Glutamatergic neuron (in vitro differentiated cells): ENCODE measurements at places on chromosomes 6 and 20. TPM values are rescaled to one million over a fixed set of nuclear protein-coding genes. Genes with fewer than 3 reads are reported as not detected.

DNA sequence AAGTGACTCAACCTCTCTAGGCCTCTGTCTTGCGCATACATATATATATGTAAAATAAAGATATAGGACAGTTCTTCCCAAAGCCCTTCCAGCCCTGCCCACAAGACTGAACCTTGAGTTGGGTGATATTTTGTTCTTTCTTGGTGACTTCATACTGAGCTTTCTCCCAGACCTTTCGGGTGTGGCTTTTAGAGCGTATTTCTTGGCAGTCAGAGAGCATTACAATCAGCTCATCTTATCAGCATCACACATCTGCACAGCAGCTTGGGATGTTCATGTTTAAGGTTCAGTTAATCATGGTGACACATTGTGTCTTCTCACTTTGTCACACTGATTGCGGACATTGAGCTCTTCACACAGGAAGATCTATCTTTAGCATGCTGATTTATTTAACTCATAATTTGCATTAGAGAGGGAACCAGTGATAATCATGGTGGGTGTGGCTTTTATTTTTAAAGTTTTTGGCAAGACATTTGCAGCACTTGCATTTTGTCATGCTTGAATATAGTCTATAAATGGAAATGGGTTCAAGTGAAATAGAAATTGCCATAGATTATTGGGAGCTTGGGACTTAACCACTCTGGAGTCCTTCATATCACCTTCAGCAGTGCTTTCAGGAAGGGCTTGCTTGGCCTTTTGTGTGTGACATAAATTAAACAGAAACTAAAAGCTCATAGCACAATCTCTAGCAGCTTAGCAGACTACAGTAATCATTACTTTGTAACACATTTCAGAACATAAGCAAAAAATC is 8.3 kb downstream of the KIF3B start:
- no peak overlapping the region for H3K27ac ChIP-seq
- no peaks in the 10 kb centered on the region for H3K27me3 ChIP-seq
- DNase-seq = no peak
- peaks cover 6% of the 10 kb centered on the region for H3K4me1 ChIP-seq
- H3K36me3 ChIP-seq = no peaks in the 10 kb centered on the region

- no peaks in the 10 kb centered on the region for H3K27me3 ChIP-seq
- peaks cover 9% of the 10 kb centered on the region for H3K36me3 ChIP-seq
- H3K4me3 ChIP-seq = no peak overlapping the region
- DNase-seq = no peak
- peaks cover under 1% of the 10 kb centered on the region for H3K4me1 ChIP-seq
Measured at GRCh38 chr20:60371384-60371783, 413.2 kb downstream of the CDH26 start.

GRCh38 chr20:56967916-56968315 is 298.5 kb downstream of the BMP7 start:
- no peaks in the 10 kb centered on the region for H3K27me3 ChIP-seq
- no peak overlapping the region for H3K27ac ChIP-seq
- H3K4me1 ChIP-seq = peaks cover under 1% of the 10 kb centered on the region
- no peak for DNase-seq
- no peak overlapping the region for H3K4me3 ChIP-seq
- H3K36me3 ChIP-seq = peaks cover 3% of the 10 kb centered on the region

PROKR2 gene
- 0.86 TPM for total RNA-seq

PBX2 gene
- total RNA-seq = 105 TPM

DNA sequence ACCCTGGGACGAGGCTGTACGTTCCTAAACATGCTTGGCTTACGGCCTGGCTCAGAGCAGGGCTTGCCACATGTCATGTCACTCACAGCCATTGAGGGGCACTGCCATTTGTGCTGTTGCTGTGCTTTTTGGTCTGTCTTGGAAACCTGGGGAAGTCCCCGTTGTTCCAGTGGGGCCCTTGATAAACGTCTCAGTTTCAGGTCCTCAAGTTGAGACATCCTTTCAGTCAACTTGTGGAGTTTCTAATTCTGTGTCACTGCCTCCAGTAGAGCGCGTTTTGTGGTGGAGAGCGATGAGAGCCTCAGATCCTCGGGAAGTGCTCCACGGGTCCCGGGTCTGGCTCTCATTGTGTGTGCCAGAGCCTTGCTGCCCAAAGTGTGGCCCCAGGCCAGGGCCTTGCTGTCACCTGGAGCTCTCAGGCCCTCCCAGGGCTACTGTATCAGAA is 43.0 kb upstream of the CCR6 start:
- H3K27ac ChIP-seq = no peak overlapping the region
- H3K4me3 ChIP-seq = no peak overlapping the region
- DNase-seq = no peak
- no peaks in the 10 kb centered on the region for H3K36me3 ChIP-seq

GRCh38 chr20:57062241-57062640 is 204.2 kb downstream of the BMP7 start:
- H3K27me3 ChIP-seq = peaks cover 2% of the 10 kb centered on the region

TRIM40 gene
- not detected for total RNA-seq

SLC44A4 gene
- total RNA-seq = not detected

DNA sequence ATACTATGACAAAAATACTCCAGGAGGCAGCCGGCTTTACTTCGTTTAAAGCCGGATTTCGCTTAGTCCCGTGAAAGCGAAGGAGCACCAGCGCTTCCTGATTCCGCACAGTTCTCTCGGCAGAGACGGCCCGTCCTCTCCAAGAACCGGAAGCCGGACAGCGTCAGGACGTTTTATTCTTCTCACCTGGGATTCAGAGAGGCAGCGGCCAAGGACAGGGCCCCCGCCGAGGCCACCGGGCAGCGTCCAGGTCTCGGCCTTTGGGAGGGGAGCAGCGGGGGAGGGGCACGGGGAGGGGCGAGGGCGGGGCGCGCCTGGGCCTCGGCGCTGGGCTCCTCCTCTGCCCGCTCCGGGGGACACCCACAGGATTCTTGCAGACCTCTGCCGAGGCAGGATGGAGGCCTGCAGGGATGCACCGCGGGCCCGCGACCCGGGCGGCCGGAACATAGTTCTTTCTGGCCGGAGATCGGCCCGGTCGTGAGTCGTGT is 2.8 kb upstream of the DIDO1 start:
- H3K36me3 ChIP-seq = no peaks in the 10 kb centered on the region
- peaks cover 35% of the 10 kb centered on the region for H3K4me1 ChIP-seq
- H3K27me3 ChIP-seq = peaks cover 10% of the 10 kb centered on the region
- H3K4me3 ChIP-seq = peak overlapping the region; percentile 92
- peak; percentile 73 for DNase-seq

DNAH8 gene
- total RNA-seq = not detected

IDH3B gene
- total RNA-seq = 103 TPM

DNA sequence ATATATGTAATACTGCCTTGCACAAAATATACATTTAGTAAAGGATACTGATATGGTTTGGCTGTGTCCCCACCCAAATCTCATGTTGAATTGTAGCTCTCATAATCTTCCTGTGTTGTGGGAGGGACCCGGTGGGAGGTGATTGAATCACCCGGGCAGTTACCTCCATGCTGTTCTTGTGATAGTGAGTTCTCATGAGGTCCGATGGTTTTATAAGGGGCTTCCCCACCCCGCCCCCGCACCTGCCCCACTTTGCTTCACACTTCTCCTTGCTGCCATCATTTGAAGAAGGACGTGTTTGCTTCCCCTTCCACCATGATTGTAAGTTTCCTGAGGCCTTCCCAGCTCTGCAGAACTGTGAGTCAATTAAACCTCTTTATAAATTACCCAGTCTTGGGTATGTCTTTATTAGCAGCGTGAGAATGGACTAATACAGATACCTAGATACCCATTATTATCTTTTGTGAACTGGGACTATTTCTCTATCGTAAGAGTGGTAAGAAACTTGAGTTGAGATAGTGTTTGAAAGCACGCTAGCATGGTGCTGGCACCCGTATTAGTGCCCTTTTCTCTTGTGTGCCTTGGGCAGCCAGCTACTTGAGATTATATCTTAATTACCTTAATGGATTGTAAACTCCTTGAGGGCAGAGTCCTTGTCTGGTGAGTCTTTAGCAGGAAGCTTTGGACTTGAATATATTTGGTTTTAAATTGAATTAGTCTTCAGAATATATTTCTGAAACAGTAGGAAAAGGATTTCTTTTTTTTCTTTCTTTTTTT is 25.6 kb downstream of the TOP1 start:
- peaks cover 3% of the 10 kb centered on the region for H3K27me3 ChIP-seq
- no peaks in the 10 kb centered on the region for H3K36me3 ChIP-seq
- no peak overlapping the region for H3K27ac ChIP-seq
- H3K4me1 ChIP-seq = peaks cover 48% of the 10 kb centered on the region

DNA sequence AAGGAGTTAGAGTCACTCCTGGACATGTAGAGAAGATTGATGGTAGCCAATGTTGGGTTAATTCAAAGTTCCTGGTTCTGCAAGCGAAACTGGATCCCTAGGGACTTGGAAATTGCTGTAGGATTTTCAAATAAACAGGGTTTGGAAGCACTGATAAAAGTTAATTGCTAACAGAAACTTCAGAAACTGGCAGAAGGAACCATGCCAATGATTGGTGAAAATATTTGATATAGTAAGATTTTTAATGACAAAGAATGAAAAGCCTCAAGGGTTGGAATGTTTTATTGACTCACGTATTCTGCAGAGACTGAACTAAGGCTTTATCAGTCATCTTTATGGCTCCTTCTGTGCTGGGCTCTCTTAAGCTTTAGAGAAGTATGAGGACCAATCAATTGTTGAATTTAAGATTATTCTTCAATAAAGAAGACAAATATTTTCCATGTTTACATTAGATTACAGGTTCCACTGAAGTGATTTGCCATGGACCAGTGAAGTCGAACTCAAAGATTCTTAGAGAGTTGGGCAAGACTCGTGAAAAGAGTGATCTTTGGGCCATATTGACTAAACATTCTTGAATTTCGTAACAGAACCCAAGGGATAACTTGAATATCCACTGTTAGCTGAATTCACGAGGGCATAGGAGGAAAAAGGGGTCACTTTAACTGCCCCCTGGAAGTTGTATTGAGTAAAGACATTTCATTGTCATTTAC is 371.4 kb downstream of the HDGFL1 start:
- H3K36me3 ChIP-seq = no peaks in the 10 kb centered on the region
- no peak overlapping the region for H3K4me3 ChIP-seq
- H3K27me3 ChIP-seq = no peaks in the 10 kb centered on the region

C20orf202 gene
- total RNA-seq = not detected

GRCh38 chr6:2918936-2919335 is 15.8 kb upstream of the SERPINB9 start:
- no peak for DNase-seq
- H3K4me1 ChIP-seq = peaks cover 19% of the 10 kb centered on the region
- H3K27ac ChIP-seq = peak overlapping the region; percentile 26
- peaks cover 4% of the 10 kb centered on the region for H3K27me3 ChIP-seq

ZKSCAN8 gene
- total RNA-seq = 37.4 TPM

DNA sequence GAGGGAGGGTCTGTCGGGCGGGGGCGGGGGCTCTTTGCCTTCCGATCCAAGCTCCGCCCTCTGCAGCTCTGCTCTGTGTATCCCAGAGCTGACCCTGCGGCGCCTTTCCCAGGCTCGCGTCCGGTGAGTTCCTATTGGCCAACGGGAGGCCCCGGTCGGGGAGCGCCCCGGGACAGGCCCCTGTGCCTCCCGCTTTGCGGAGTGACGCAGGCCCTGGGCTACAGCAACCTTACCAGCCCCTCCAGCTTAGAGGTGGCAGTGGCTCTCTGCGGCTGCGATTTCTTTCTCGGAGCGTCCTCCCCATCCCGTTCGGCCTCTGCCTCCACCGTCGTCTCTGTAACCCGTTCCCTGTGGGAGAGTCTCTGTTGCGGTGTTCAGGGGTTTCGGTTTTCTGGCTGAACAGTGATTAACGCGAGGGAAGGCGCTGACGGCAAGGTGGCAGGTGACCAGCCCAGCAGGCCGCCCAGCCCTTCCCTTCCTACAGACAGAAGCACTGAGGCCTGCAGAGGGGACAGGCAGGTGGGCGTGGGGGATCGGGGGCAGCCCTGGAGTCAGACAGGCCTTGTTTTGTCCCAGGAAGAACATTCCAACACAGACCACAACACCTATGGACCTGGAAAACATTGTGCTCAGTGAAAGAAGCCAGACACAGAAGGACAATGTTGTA is 18.1 kb upstream of the CEBPB start:
- peak; percentile 76 for DNase-seq
- H3K27me3 ChIP-seq = peaks cover 3% of the 10 kb centered on the region
- peaks cover 2% of the 10 kb centered on the region for H3K4me1 ChIP-seq
- no peak overlapping the region for H3K27ac ChIP-seq
- no peaks in the 10 kb centered on the region for H3K36me3 ChIP-seq

DNA sequence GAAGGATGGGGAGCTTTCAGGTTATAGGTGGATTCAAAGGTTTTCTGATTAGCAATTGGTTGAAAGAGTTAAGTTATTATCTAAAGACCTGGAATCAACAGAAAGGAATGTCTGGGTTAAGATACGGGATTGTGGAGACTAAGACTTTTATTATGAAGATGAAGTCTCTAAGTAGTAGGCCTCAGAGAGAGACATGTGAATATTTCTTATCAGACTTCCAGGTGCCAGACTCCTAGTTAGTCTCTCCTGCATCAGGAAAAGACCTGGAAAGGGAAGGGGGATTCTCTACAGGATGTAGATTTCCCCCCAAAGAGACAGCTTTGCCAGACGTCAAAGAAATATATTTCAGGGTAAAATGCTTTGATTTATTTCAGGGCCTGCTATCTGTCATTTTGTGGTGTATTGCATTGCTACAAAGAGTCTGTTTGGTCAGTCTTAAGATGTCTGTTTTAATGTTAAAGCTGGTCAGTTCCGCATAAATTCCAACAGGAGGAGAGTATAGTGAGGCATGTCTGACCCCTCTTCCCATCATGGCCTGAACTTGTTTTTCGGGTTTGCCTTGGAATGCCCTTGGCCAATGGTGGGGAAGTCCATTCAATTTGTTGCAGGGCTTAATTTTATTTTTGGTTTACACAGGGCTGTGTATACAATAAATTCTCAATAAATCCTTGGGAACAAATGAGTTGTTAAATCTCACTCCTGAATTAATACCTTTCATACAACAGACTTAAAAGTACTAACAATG is 103.4 kb upstream of the RALGAPA2 start:
- no peak for DNase-seq
- H3K27me3 ChIP-seq = peaks cover 3% of the 10 kb centered on the region
- H3K4me1 ChIP-seq = peaks cover 7% of the 10 kb centered on the region
- H3K4me3 ChIP-seq = no peak overlapping the region
- no peak overlapping the region for H3K27ac ChIP-seq

SLC17A9 gene
- 1.8 TPM for total RNA-seq

FAM8A1 gene
- 16.5 TPM for total RNA-seq

GRCh38 chr20:47775039-47775438 is 10.2 kb downstream of the SULF2 start:
- peaks cover 5% of the 10 kb centered on the region for H3K36me3 ChIP-seq
- no peak overlapping the region for H3K27ac ChIP-seq
- peaks cover 12% of the 10 kb centered on the region for H3K27me3 ChIP-seq
- H3K4me1 ChIP-seq = peaks cover 13% of the 10 kb centered on the region

GRCh38 chr20:7911586-7912330 is 28.5 kb downstream of the HAO1 start:
- no peaks in the 10 kb centered on the region for H3K4me1 ChIP-seq
- no peak overlapping the region for H3K27ac ChIP-seq
- DNase-seq = no peak
- no peaks in the 10 kb centered on the region for H3K27me3 ChIP-seq

TENT5A gene
- total RNA-seq = 2.7 TPM

DNA sequence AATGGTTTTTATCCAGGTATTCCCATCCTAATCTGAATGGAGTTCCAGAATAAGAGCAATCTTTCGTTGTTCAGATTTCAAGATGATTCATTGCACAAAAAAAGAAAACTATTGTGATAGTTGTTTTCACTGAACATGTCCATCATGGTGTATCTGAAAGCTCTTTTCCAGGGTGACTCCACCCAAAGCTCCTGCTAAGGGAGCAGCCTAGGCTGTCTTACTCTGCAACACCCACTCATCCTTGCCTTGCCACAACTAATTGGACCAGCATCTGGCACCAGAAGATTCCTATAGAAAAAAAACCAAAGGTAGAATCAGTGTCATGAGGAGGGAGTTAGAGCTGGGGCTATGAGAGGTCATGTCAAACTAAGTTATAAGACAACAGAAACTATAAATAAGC is 7.9 kb upstream of the SYNCRIP start:
- no peak overlapping the region for H3K4me3 ChIP-seq
- no peak for DNase-seq
- no peak overlapping the region for H3K27ac ChIP-seq
- peaks cover 2% of the 10 kb centered on the region for H3K4me1 ChIP-seq
